ENCODE measurements at places on chromosomes 4 and X.

DNA sequence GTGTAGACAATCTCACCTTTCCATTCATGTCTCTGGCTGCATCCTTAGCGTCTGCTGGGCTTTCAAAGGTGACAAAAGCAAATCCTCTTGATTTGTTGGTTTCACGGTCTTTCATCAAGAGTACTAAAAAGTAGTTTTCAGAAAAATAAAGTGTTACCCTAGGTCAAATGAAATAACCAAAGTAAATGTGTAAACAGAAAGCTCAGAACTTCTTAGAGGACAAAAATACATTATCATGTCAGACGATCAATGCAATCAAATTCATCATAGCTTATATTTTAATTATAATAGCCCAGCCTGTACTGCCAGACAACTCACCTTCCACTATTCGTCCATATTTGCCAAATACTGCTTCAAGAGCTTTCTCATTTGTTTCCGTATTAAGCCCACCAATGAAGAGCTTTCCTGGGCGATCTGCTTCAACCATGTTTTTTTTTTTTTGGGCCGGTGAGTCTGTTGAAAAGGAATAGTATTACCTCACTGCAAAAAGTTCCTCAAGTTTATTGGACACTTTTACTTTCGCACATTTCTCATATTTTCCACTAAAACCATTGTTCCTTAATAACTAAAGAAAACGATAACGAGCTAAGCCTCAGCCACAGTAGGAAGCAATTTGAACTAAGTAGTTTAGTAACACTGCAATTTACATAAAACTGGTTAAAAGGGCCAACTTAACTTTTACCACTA is 1.4 kb downstream of the RBMX start:
- no peak for DNase-seq

DNA sequence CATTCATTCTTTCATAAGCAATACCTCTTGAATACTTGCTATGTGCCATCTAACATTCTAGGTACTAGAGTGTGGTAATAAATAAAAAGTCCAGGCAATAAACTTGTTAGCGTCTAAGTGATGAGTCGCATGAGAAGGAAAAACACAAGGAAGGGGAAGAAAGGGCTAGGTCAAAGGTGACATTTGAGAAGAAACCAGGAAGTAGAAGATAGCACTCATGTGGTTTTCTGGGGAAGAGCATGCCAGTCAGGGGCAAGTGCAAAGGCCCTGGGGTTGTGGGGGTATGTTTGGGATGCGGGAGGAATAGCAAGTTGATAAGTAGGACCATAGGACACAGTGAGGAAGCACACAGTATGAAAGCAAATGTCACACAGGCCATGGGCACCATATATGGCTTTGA is 157.0 kb downstream of the TSPAN5 start:
- no peak for DNase-seq

DNA sequence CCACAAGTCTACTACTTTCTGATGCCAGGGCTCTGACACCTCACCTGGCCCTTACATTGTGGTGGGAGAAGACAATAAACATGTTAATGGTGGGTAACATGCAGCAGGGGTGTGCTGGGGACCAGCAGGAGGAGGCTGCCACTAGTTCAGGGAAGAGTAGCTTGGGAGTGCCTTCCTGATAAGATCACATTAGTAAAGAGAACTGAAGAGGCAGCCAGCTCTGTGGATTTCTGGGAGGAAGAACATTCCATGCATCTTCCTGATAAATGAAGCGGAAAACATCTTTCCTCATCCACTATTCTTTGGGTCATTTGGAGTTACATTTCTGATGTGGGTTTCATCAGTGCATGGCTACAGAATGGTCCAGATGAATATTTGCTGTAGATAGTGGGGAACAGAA is 9.0 kb downstream of the RNF150 start:
- DNase-seq: no peak

GRCh38 chr4:78297116-78297800 is 240.1 kb downstream of the FRAS1 start:
- DNase-seq: no peak

DNA sequence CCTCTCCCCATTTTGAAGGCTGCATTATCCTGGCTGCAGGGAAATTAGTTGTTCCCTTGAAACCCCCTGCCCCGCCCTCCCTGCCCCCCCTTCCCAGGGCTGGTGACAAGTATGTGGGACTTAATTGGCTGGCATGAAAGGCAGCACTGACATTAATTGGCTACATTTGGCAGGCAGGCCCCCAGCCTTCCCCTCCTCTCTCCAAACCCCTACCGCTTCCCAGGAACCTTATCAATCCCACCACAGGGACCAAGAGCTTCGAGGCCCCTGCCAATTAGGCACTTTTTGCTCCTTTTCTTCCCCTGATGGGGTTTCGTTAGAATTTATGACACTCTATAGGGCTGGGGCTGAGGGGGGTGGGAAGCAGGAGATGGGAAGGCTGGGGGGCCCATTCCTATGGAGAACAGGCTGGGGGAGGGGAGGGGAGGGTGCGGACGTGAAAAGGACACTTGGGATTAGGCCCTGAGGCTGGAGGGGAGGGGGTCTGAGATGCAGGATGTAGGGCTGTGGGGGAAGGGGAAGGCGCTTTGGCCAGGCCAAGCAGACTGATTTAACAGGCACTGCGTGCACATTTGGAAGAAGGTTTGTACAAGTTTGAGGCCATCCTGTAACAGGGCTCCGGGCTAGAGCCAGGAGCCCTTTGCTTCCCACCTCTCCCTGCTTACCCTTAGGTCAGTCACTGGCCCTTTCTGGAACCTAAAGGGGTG is 52.2 kb downstream of the EFNB1 start:
- DNase-seq: no peak

- DNase-seq: no peak
Measured at GRCh38 chr4:24570574-24571236, 13.6 kb downstream of the DHX15 start.

- no peak for DNase-seq
Measured at GRCh38 chrX:69173906-69174305, 8.7 kb upstream of the PJA1 start.

GRCh38 chr4:1720163-1720983 is 750 bp downstream of the TMEM129 start:
- no peak for DNase-seq

Data from cerebellar nuclear complex (tissue), 1 donor.